ENCODE measurements at places on chromosomes 5 and 9.

GRCh38 chr9:10260501-10260900 is 352.3 kb downstream of the PTPRD start:
- DNase-seq, result no peak

DNA sequence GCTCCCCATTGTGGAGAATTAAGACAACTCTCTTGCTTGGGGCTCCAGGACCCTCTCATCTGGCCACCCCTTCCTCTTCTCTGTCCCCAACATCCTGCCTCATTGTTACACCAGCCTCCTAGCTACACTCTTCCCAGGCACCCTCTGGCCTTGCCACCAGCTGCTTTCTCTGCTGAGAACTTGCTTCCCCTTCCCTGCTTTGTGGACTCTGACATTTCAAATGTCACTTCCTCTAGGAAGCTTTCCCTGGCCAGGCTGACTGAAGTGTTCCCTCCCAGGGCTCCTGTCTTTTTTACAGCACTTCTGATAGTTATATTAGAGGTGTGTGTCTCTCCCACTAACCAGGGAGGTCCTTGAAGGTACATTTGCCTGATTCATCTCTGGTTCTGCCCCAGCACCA is 194.0 kb upstream of the KLF4 start:
- no peak for DNase-seq

DNA sequence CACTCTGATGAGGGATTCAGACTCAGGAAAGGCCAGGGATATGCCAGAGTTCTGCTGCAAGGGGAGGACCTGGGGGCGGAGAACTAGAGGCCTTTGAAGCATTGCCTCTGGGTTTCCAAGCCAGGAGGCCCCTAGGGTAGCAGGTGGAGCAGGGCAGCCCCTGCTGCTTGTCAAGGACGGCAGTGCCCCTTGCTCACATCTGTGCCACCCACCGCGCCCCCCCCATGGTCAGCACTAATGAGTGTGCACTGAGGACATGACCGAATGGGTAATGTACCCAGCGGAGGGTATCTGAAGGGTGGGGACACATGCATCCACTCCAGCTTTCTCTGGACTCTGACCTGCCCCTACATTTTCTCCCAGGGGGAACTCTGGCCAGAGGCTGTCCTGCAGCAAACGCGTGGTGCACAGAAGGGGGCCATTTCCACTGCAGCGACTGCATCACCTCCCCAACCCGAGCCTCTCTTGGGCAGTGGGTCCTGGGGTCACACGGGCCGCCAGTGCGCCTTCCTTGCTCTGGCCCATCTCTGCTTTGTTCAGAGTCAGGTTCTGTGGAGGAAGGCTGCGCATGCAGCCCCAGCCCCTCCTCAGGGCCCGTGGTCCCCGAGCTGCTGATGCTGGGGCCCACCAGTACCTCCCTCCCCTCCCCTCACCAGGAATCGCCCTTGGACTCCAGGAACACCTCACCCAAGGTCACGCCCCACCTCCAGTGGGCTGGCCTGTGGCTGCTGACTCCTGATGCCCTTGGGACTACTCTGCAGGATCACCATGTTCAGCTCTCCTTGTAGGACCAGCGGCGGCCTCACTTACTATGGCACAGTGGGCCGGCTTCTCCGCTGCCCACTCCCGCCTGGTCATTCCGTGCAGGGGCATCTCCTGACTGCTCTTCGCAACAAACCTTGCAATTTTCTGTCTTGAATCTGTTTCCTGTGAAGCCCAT is 31.2 kb downstream of the STC2 start:
- no peak for DNase-seq

DNA sequence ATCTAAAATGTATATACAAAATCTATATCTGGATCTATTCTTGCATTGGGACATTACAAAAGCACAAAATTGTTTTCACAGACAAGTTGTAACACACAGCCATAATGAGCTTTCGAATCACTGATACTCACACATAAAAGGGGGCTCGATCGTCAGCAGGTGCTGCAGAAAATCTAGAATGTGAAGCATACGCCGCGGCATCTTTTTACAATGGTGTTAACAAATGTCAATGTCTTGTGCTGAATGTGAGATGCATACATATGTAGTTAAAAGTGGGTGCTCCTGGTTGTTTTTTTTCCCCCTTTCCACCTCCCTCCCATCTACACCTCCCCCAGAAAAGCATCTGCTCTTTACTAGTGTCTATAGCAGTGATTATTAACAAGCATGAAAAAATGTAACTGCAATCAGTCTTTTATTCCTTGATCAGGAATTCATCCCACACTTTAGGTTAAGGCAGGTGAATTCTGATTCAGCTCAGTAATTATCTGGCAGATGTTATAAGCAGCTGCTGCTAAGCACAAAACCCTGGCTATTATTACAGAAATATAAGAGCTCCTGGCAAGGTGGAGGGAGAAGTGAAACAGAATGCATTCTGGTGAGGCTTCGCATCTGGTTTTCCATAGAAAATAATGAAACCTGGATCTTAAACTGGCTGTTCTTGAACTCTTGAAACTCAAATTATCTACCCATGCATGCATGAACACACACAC is 114.1 kb downstream of the MPDZ start:
- DNase-seq, result no peak

DNA sequence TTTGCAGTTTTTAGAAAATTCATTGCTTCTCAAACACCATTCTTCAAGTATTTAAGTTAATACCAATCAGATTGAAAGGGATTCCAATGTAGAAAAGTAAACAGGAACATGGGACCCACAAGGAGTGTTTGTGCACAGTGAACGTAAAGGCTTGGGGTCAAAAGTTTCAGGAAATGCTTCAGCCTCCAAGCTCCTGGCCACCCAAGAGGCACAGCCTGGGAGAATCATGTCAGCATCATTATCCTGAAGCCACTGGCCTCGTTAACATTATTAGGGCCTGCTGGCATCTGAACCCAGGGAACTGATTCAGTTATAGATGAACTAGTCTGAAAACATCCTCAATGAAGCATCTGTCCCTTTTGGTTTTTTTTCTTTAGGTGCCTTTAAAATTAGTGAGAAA is 122.9 kb downstream of the NXNL2 start:
- no peak for DNase-seq

DNA sequence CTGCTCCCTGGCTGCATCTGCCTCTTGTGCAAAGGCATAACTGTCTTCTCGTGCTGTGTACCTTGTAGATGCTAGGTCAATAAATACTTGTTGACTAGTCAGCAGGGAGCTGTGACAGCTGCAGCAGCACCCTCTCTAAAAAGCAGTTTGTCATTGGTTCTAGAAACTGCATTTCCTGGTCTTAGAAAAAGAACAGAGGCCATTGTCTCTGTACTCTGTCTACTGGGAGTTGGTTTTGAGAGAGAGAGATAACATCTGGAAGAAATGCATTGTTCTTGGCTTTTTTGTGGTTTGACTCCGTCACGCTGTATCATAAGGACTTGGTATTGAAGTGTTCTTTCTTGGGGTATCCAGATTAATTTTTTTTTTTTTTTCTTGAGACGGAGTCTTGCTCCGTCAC is 32.3 kb downstream of the SH3GLB2 start:
- no peak for DNase-seq

DNA sequence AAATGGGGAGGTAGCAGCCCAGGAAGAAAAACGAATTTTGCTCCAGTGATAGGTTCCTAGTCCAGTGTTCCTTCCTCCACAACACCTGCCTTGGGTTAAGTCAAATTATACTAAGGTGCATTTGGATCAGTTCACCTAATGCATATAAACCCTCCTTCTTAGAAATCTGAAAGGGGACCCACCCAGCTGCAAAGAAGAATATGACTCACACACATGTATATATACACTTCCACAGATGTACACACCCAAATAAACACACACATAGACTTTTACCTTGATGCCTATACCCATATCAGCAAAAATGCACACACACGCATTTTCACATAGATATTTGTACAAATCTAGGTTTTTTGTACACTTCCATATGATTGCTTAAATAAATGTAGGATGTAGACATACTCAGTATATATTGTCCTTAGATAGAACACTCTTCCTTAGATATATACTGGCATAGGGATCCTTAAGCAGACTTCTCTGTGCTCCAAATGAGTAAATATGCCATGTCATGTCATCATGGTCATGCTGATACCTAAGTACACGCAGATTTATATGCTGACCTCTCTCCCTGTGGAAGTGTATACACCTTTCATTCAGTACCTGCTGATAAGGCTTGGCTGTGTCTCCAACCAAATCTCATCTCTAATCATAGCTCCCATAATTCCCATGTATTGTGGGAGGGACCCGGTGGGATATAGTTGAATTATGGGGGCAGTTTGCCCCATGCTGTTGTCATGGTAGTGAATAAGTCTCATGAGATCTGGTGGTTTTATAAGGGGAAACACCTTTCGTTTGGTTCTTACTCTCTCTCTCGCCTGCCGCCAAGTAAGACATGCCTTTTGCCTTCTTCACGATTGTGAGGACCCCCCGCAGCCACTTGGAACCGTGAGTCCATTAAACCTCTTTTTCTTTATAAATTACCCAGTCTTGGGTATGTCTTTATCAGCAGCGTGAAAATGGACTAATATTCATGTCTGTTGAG is 10.2 kb downstream of the ADRB2 start:
- DNase-seq, result no peak
